ENCODE measurements at places on chromosomes 13 and 19. TPM values are rescaled to one million over a fixed set of nuclear protein-coding genes. Genes with fewer than 3 reads are reported as not detected.
A peak's percentile ranks its signal among the peaks of the same experiment; 100 is the strongest.

GRCh38 chr19:4362101-4362828 lies 18.9 kb downstream of the MPND start:
- no peak for DNase-seq

DNA sequence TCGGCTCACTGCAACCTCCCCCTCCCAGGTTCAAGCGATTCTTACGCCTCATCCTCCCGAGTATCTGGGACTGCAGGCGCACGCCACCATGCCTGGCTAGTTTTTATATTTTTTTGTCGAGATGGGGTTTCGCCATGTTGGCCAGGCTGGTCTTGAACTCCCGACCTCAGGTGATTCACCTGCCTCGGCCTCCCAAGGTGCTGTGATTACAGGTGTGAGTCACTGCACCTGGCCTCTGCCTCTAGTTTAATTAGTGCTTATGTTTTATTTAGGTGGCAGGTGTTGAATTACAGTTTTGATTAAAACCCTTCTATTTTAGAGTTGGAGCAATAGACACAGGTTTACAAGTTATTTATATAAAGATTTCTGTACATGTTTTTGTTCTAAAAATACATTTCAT lies 42.8 kb downstream of the ATP11A start:
- DNase-seq, result no peak

DNA sequence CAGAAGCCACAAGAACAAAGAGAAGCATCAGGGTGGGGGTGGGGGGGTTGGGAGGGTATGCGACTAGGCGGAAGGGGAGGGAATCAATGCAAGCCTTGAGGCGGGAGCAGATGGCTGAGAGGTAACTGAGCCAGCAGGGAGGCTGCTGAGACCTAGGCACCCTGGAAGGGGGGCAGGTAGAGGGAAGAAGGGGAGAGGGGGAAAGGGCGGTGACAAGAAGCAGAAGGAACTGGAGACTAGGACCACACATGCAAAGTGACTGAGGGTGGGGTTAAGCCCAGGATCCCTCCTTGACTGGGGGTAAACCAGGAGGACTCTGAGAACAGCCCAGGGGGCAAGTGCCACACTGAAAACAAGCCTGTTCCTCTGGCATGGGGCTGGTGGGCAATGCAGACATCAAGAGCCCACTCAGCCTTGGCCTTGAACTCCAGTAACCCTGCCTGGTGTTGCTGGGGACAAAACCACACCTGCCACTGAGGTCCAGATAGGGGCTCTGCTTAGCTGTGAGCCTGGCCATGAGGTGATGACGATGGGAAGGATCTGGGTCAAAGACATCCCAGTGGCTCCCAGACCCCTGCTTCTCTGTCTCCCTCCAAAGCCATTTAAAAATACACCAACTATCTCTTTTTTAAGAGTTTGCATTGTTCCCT lies 20.3 kb downstream of the OPA3 start:
- no peak for DNase-seq

DNA sequence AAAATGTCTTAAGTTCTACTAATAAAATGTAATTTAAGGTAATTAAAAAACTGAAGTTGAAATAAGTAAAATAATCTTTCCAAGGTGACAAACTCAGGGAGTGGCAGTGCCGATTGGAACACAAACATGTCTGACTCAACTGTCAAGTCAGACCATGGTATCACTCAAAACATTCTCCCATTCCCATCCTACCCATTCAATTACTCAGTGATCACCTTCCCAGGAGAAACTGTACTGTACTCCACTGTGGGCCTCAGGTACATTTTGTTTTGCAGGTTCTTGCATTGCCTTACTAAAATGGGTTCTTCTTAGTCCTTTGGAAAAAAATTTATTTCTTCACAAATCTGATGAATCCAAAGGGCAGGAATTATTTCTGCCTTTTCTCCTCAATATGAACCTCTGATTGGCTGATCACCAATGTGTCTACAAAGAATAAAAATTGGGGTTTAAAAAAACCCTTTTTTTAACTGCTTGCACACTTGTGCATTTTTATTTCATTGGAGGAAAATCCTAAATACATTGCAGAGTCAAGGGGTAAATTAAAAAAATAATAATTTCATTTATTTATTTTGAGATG lies 96.8 kb downstream of the ZNF429 start:
- no peak for DNase-seq

- DNase-seq, result no peak
Measured at GRCh38 chr19:11364935-11365334, 9.5 kb upstream of the SWSAP1 start.

GRCh38 chr13:30727491-30728355 lies 7.6 kb upstream of the ALOX5AP start:
- no peak for DNase-seq

DNA sequence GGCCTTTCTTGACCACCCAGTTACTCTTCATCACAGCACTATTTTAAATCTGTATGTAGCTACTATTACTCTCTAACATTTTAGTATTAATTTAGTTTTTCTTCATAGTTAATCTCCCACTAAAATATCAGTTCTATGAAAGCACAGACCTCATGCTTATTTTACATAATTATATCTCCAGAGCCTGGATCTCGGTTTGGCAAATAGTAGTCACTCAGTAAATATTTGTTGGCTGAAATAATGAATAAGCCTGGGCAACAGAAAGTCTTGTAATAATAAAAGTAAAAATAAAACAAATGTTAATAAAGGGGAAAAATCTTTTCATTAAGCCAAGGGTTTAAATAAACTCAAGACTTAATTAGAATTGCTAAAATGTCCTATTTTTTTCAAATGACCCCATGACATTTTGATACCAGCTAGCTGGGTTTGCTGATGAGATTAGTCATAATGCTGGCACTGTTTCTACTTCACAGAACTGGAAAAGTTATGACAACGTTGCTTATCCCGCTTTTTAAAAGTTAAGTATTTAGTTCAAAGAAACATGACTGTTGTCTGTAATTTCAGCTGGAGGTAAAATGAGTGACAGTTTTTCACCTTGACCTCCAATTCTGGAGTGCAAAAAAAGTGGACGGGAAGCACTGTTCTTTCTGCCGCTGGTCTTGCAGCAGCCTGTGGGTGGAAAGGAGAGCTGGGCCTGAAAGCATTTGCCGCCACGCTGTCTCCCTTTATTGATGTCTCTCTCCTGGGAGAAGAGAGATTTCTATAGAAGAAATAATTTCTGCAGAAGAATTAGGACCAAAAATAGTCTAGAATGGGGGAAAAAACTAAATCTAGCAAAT lies 85.2 kb upstream of the SPATA13 start:
- DNase-seq, result peak; percentile 43

- DNase-seq, result no peak
Measured at GRCh38 chr13:111165241-111166010, 50.3 kb downstream of the ARHGEF7 start.

- peak; percentile 72 for DNase-seq
Measured at GRCh38 chr19:18017275-18018083, 9.5 kb downstream of the ARRDC2 start.

DNA sequence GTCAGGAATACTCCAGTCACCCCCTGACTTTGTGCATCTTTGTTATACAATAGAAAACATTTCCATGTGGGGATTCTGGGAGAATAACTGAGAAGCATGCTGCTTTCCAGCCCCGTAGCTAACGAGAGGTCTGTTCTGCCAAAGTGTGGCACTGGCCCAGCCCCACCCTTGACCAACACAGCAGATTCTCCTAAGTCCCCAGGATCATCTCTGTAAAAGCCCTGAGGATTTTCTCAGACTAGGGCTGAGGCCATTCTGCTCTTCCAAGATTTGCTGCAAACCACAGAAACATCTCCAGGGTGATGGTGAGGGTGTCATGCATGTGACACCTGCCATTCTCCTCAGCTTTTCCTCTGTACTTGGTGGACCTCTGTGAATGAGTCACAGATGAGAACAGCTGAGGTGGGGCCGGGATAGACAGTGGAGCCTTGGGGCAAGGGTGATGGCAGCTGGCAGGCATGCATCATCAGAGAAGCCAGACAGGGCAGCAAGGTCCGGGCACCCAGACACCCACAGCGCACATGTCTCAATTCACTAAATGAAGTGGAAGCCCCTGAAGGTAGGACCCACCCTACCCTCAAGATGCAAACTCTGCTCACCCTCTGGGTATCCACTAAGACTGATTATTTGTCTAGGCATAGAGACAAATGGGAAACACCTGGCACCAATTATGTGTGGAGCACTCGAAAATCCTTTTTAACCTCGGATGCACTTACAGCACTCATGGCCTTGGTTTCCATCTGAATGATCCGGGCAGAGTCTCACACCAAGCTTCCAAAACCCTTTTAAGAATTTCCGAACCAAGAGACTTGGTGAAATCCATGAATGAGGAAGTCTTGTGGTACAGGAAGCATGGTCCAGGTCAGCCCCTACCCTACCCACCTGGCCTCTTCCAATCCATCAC lies 20.1 kb upstream of the DOCK9 start:
- DNase-seq, result peak; percentile 45

- no peak for DNase-seq
Measured at GRCh38 chr19:51219307-51219706, 5.6 kb upstream of the CD33 start.

- DNase-seq, result no peak
Measured at GRCh38 chr13:99620806-99621205, 119.5 kb downstream of the TM9SF2 start.

- DNase-seq, result no peak
Measured at GRCh38 chr13:79463604-79464003, 17.4 kb upstream of the NDFIP2 start.

DNA sequence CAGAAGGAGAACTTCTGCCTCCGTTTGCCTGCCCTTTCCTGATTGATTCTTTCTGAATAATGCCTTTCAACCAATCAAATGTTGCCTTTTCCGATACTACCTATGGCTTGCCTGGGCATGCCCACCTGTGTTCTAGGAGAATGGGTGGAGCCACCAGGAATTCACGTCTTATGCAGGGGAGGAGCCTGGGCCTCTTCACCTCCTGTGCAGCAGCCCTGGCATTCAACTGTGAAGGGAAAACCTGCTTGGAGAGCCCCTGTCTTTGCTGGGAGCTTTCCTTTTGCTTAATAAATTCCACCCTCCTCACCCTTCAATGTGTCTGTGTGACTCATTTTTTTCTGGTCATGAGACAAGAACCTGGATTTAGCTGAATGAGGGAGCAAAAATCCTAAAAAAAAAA lies 730.7 kb downstream of the UQCRFS1 start:
- DNase-seq, result no peak

DNA sequence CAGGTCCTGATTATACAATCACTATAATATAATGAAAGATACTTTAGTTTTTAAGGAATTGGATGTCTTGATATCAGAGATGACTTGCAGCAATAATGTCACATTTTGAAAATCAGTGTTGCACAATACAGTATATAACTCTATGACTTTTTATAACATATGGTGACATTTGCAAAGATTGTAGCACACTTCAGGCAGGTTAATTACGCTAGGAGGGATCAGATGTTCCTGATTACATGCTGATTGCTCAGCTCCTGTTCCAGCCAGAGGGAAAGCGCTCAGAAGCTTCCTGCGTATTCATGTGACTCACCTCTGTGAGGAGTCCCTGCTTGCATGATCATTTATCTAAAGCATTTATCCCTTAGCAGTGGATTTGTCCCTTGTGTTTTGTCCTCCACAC lies 265.6 kb downstream of the GPC5 start:
- DNase-seq, result no peak

DNA sequence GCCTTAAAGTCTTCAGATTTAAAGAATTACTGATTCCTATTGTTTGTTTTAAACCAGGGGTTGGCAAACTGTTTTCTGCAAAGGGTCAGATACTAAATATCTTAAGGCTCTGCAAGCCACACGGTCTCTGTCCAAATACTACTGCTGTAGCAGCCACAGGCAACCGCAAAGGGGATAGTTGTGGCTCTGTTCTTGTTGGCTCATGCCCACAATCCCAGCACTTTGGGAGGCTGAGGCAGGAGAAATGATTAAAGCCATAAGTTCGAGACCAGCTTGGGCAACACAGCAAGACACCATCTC lies 22.4 kb downstream of the RANBP3 start:
- DNase-seq, result no peak

DNA sequence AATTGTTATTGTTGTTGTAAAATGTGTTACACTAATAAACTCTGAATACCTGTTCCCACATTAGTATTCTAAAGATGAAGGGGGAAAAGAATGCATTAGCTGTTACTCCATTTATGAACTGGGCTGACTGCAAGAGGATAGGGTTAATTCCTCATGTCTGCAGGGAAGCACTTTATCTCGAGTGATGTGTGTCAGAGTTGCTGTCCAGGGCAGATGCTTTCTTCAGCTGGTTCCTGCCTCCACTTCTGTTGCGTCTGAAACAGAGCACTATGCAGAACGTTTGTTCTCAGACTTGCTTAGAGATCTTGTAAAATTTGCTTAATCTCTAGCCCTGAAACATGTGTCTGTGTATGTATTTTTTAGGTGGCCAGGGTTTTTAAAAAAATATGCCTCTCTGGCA lies 318.8 kb downstream of the SPRY2 start:
- no peak for DNase-seq

- DNase-seq, result peak; percentile 56
Measured at GRCh38 chr13:42996584-42996983, 4.5 kb upstream of the EPSTI1 start.

GRCh38 chr13:40342461-40342860 lies 324.0 kb downstream of the FOXO1 start:
- DNase-seq, result no peak

- no peak for DNase-seq
Measured at GRCh38 chr19:35522745-35523327, 5.3 kb downstream of the SBSN start.

DNA sequence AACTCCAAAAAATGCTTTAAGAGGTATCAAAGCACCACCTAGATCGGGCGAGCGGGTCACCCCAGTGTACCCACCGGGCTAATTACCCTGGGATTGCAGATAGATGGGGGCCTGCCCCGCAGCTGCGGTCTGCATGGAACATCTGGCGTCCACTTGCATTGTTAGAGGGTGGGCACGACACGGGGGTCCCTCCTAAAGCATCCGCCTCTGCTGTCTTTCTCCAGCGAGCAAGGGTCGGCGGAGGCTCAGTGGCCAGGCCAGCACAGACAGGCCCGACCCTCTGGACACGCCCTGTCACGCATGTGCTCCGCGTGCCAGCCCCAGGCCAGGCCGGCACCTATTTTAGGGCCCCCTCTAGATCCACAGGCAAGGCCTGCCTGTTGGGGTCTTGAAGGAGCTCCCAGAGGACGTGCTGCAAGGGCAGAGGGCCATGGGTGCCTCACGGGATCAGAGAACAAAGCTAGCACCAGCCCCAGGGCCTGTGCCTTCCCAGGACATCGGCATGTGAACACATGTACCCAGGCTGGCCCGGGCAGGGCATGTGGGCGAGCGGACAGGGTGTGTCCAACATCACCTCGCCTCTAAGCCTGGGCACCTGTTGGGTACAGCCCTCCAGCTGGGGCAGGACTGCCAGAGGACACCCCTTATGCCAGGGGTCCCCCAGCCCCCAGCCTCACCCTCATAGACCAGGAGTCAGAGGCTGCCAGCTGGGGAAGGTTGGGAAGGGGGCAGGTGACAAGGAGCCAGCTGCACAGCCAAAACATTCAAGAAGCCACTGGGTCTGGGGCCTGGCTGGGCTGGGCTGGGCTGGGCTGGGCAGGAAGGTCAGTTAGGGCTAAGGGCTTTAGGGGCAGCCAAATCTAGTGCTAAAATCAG lies 35.6 kb upstream of the NANOS3 start:
- peak; percentile 47 for DNase-seq

Gene KCTD12
- 395 TPM for total RNA-seq

Gene EPS8L1
- 12.6 TPM for total RNA-seq

Gene BEST2
- total RNA-seq, result not detected

Gene COL4A2
- 1,320 TPM for total RNA-seq

Gene KLK6
- not detected for total RNA-seq

Gene USPL1
- 26.4 TPM for total RNA-seq

Gene TNFSF9
- total RNA-seq, result 0.34 TPM

Gene KIR3DL2
- not detected for total RNA-seq

Gene GJA3
- total RNA-seq, result under 0.01 TPM

Measured in dermis blood vessel endothelial cell (primary cell).